Stimulated activated CD4-positive, alpha-beta T cell treated with anti-CD3 and anti-CD28 coated beads, Interleukin-4, amount 100 ng/mL, for 1 hour (primary cell): ENCODE measurements at places on chromosomes 2 and 18.

DNA sequence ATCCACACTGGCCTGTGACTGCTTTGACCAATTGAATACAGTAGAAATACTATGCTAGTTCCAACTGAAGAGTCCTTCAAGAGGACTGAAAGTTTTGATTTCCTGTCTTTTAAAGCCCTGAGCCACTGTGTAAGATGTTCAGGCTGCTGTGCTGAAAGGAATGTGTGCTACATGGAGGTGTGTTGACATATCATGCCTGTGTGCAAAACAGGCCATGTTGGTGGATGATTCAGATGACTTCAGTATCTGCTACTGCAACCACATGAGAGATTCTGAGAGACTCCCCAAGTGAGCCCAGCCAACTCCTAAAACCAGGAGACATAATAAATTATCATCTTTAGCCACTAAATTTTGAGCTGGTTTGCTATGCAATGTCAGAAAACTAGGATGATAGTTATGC, 662.9 kb downstream of the ZEB2 start:
- DNase-seq, result no peak

GRCh38 chr18:13256444-13257305, 38.1 kb downstream of the LDLRAD4 start:
- no peak for DNase-seq

DNA sequence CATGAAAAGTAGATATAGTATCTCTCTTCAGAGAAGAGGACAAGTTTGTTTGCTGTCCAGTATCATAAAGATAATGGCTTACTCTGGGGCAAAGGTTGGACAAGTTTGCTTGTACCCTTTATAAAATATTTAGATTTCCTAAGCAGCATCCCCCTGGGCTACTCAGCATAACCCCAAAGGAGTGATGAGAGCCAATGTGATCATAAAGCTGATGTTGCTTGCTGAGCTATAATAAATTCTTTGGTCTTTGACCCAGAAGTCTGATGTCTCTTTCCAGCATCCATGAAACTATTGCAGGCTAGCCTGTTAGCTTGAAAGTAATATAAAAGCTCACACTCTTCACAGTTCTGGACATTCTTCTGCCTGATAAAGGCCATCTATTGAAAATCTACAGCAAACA, 138.3 kb upstream of the STON1 start:
- no peak for DNase-seq

GRCh38 chr2:212929116-212929515, 222.3 kb downstream of the IKZF2 start:
- DNase-seq, result no peak

DNA sequence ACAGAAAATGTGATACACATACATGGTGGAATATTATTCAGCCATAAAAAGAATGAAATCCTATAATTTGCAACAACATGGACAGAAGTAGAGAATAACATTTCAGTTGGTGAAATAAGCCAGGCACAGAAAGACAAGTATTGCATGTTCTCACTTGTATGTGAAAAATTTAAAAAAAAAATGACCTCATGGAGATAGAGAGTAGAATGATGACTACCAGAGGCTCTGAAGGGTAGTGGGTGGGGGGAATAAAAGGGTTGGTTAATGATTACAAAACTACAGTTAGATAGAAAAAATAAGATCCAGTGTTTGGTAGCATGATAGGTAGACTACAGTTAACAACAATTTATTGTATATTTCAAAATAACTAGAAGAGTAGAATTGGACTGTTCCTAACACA, 24.5 kb downstream of the PRKD3 start:
- DNase-seq, result no peak

DNA sequence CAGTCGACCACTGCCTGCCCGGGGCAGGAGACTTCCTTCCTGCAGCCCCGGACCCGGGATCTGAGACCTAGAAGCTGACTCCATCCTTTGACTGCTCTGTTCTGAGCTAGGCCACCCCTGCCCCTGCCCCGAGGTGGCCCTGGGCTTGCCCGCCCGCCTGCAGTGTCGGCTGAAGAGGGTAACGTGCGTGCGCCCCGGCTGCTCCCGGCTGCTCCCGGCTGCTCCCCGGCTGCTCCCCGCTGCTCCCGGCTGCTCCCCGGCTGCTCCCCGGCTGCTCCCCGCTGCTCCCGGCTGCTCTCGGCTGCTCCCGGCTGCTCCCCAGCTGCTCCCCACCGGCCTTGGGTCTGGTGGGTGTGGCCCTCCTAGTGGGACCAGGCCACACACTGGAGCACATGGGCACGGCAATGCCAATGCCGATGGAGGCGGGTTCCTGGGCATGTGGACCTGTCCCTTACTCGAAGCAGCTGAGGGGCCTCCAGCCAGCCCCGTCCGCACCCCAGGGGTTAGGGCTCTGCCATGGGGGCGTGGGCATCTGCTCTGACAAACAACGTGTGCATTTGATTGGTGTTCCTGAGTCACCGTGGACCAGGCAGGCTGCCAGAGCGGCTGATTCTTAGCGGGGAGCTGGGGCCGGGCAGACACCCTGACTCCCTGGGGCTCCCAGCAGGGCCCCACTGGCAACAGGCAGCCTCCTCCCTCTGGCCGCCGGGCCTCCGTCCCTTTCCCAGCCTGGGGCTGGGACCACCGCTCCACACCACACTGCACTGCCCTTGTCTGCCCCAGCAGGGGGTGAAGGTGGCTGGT, 2.0 kb upstream of the GAL3ST2 start:
- no peak for DNase-seq

DNA sequence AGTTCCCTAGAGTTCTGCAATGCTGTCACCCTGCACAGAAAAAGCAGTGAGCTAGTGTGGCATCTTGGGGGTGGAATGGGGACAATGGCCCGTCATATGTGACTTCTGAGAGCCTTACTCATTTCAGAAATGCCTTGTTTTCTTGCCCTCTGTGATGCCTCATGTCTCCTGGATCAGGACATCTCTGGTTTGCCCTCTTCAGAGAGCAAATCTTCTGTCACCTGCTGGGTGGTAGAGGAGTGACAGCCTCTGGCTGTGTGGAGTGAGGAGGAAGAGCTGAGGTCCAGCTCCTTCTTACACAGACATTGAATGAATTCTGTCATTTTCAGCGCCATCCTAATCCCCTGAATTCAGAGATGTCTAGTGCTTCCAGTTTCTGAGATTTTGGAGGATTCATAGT, 55.6 kb upstream of the PHLPP1 start:
- no peak for DNase-seq

DNA sequence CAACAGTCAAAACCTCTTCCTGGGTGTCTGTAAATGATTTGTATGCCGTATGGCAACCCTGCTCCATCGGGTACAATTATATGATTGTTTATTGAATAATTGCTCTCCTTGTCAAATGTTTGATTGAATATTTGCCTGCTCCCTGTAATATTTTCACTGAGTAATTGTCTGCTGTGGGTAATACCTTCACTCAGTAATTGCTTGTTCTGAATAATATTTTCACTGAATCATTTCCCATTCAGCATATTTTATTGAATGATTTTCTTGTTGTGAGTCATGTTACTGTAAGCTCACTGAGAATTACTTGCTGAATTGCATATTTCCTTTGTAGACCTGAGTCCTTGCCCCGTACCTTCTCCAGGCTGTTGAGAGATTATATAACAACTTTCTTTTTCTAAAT, 535.2 kb downstream of the METTL4 start:
- DNase-seq, result no peak

DNA sequence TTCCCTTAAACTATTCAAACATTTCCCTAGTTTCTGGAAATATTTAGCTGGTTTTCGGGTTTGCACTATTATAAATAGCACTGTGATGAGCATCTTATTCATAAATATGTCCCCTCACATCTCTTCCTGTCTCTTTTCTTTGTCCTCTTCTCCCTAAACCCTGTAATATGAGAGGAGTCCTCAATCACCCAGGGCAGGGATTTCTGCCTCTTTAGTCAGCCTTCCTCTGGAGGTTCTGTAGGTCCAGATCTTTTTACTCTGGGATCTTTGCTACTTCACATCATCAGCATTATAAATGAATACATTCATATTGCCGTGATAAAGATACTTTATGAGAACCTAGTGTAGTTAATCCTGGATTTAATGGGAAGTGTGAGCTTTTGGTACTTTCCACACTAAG, 87.9 kb upstream of the TTN start:
- no peak for DNase-seq

GRCh38 chr2:15735484-15736326, 144.0 kb downstream of the DDX1 start:
- no peak for DNase-seq

GRCh38 chr2:15756882-15757819, 165.5 kb downstream of the DDX1 start:
- no peak for DNase-seq

- peak; percentile 24 for DNase-seq
Observed at GRCh38 chr2:230794497-230794896, 70.2 kb upstream of the ITM2C start.
